ENCODE measurements at places on chromosomes 2 and 18. TPM values are rescaled to one million over a fixed set of nuclear protein-coding genes. Genes with fewer than 3 reads are reported as not detected.

- no peak for DNase-seq
These were observed 102.3 kb upstream of the EPHA4 start for GRCh38 chr2:221674446-221674845.

GRCh38 chr18:3691705-3692104 is 241.7 kb downstream of the TGIF1 start:
- no peak for DNase-seq

DNA sequence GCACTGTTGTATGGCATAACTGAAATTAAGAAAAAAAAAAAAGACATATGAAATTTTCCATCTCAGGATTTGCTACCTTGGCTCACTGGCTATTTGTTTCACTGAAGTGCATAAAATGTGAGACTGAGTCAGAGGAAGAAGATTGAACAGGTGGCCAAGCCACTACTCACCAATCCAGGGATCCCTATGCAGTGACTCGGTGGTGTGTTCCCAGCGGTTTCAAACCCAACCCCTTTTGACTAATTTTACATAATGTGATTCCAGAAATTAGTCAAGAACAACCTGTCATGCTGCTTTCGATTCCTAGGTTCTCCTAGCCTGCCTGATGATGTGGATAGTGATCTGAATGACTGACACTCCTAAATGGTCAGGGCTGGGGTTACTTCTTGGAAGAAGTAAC is 77.3 kb downstream of the KLHL14 start:
- DNase-seq = peak; percentile 7

DNA sequence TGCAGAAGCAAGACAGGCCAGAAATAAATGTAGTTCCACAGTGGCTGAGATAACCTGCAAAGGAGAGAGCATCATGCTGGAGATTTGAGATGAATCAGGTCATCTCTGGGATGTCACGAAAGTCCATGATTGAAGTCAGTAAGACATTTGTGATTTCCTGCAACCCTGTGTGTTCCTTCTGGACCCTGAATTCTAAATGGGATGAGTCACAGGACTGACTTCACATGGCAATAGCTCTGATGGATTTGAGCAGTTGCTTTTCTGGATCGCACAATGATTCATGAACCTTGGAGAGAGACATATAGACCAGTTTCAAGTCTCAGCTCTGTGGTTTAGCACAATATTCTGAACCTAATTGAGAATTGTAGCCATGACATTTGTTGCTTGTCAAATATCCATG is 102.9 kb downstream of the TSN start:
- DNase-seq = peak; percentile 82

DSG4 gene
- total RNA-seq = not detected

Data from HT1080 (cell line).